ENCODE measurements at places on chromosomes 7 and 10. TPM values are rescaled to one million over a fixed set of nuclear protein-coding genes. Genes with fewer than 3 reads are reported as not detected.

The C10orf143 gene
- 0.33 TPM for total RNA-seq

GRCh38 chr7:12783421-12784095, 96.1 kb downstream of the ARL4A start:
- no peak for DNase-seq

- no peak for DNase-seq
These were observed 222.6 kb downstream of the HTR7 start for GRCh38 chr10:90635111-90635765.

The XRCC2 gene
- total RNA-seq, result 37.6 TPM

DNA sequence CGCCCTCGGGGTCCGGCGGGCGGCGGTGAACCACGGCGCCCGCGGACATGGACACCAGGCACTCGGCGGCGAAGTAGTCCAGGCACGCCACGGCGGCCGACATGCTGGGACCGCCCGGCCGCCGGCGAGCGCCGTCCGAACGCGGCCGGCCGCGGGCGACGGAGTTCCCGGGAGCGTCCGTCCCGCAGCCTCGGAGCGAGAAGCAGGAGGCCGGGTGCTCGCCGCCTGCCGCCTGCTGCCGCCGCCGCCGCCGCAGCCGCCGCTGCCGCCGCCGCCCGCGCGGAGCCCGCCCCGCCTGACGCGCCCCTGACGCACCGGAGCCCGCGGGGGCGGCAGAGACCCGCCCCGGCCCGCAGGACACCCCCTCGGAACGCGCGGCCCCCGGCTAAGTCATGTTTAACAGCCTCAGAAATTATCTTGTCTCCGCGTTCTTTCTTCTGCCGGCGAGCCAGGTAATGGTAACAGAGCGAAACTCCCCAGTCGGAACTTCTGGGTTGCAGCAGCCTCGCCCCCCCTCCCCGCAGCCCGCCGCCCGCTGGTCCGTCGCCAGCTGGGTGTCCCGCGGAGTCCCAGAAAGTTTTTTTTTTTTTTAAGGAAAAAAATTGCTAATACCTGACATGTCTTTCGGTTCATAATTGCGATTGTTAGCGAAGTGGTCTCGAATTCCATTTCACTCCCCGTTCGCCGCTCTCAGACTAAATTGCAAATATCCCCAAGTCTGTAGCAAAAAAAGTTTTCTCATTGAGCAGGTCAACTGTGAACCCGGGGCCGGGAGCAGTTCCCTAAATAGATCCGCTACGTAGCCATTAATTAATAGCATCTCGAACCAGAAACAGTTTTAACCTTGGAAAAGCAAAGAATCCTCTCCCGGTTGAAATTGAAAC, at the start of gene KLF14:
Gene KLF14 (minus strand): TSS at position 277 of the 884 bp plus-strand sequence. CDS start 174 bp downstream, at position 103.
- DNase-seq, result peak; percentile 54

DNA sequence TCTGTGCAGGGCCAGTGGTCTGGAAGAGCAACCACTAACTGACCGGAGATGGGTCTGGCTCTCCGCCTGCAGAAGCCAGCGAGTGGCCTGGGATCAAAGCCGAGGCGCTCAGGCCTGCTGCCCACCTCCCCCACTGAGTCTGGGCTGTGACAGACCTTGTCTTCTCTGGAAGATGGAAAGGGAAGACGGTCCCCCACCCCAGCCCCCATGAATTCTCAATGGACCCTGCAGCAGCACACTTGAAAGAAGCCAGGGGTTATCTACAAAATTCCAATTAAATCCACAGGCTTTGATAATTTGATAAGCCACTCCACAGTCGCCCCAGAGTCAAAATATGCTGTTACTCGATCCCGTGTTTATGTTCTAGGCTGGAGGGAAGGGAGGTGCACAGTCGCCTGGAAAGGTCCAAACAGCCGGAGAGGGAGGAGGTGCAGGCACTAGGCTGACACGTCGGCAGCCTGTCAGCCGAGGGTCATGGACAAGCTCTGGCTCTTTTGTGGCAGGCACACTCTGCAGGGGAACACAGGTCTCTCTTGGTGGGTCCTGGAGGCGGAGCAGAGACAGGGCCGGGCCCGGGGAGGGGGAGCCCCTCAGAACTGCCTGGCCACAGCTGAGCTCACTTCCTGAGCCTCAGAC, 134.9 kb downstream of the SH3PXD2A start:
- no peak for DNase-seq

All from K562 (cell line).